NCI-H748 treated with DMSO at 0.1 percent for 48 hours (cell line): ENCODE measurements at places on chromosomes 1 and 21.

DNA sequence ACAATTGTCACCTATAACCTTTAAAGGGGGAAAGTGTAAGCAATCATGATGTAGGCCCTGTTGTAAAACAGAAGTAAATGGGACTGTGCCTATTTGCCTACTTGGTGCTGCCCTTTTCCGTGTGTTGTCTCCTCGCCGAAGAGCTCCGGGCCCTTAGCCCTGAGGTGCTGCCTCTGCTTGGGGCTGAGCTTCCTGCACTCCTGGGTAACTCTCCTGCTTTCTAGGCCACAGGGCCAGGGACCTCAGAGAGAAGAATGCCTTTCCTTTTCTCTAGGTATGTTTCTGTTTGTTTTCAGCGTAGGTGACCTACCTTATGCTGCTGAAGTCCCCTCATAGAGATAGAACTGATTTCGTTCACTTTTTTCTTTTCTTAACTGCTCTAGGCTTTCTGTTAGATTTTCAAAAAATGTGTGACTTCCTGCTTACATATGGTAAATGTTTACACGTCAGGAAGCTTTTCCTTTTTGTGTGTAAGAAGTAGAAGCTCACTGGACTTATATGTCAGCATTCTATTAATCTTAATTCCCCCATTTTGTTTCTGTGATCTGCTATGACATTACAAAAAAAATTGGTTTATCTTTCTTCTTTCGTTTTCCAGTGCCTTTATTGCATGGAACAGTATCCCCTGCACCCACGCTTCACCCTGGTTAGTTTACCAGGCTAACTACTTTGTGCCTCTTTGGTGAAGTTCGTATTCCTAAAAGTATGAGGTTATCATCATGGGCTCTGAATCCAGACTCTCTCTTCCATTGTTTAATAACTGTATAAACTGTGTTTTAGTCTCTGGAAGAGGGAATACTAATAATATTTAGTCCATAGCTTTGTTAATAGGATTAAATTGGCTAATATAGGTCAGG lies 61.7 kb downstream of the ITSN1 start:
- no peak for DNase-seq

GRCh38 chr1:89198081-89198480 lies 661 bp downstream of the GBP4 start:
- no peak for DNase-seq

GRCh38 chr1:155645648-155646047 lies 35.6 kb downstream of the MSTO1 start:
- no peak for DNase-seq

- DNase-seq: no peak
Observed at GRCh38 chr1:236113324-236114032, 28.9 kb upstream of the GPR137B start.

GRCh38 chr1:213162338-213162737 lies 111.3 kb downstream of the RPS6KC1 start:
- no peak for DNase-seq

GRCh38 chr21:46661642-46662366 lies 26.3 kb downstream of the PRMT2 start:
- DNase-seq: no peak

GRCh38 chr1:114033961-114034360 lies 54.7 kb downstream of the OLFML3 start:
- no peak for DNase-seq

- DNase-seq: no peak
Observed at GRCh38 chr1:236837897-236838296, 42.8 kb downstream of the MTR start.

DNA sequence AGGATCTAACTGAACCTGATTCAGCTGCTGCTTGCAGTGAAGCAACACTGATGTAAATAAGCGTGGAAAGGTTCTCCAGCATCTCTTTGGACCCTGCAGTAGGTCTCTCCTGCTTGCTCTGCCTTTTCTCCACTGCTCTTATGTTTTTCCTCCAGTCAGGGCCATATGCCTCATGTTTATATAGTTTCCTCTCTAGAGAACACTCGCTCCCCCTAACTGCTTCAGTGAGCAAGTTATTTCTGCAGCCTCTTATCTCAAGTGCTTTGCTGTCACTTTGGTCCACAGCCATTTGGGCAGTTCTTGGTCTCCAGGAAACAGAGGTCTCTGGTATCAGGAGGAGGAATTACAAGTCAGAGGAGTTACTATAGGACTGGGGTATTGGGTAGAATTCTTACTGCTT lies 5.3 kb downstream of the PRUNE1 start:
- no peak for DNase-seq
